H4 (cell line): ENCODE measurements at places on chromosomes 4 and X. TPM values are rescaled to one million over a fixed set of nuclear protein-coding genes. Genes with fewer than 3 reads are reported as not detected.

- no peak for DNase-seq
These were observed 748.7 kb downstream of the TRIML1 start for GRCh38 chr4:188887905-188888304.

DNA sequence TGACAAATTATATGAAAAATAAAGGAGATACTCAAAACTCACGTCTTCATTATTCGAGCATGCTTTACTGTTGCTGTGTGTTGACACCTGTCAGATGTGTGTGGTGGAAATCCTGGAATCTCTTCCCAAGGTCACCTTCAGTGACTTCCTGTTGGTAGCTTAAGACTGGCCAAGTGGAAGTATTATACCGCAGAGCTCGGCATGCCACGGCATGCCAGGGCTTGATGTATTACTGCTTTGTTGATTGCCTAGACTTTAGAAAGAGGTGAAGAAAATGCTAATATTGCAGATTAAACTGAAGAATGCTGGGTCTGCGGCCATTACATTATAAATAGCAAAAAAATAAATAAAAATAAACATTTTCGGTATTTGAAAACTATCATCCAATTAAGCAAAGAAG is 4.6 kb downstream of the TREX2 start:
- no peak for DNase-seq

DNA sequence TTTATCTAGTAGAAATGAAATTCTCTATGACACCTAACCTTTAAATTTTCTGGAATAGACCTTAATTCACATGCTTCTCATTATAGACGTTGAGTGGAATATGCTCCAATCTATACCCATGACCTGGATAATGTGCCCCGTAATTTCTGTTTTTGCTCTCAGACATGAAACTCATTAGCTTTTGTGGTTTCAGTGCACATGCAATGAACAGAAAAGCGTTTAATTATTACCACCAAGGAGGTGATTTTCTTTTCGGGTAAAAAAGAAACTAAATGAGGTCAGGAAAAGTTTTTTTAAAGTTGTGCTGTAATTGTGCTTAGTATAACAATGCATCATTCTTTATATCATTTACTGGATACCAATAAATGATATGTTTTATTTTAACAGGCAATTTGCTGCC is 1703.9 kb upstream of the TENM3 start:
- DNase-seq, result no peak

- no peak for DNase-seq
These were observed 50.5 kb upstream of the RAB33B start for GRCh38 chr4:139403462-139403861.

DNA sequence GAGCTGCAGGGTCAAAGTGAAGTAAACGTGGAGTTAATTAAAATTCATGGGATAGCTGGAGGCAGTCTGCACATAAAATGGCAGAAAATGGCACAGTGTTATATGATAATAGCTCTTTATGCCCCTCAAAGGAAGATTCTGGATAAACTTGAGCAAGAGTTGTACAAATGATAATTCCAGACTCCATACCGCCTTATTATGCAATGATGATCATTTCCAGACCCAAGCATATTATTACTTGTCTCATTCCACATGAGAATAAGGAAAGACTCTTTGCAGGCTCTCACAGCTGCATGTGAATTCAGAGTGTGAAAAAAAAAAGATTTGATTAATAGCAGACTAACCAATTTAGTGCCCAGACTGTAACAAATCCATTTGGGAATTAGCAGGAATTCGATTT is 105.4 kb downstream of the STK32B start:
- DNase-seq, result no peak

DNA sequence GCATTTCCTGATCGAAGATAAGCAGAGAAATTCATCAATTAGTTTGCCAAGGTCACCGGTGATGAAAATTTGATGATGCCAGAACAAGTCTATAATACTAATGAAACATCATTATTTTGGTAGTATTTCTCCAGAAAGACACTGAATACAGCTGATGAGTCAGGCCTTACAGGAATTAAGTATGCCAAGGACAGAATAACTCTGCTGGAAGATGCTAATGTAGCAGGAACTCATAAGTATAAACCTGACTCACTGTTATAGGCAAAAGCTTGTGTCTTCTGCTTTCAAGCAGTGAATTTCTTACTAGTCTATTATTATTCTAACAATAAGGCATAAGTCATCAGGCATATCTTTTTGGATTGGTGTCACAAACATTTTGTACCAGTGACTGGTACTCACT is 1825.1 kb upstream of the IGFBP7 start:
- DNase-seq, result no peak

ITIH6 gene
- total RNA-seq, result not detected in 2 replicates
